C1 segment of cervical spinal cord (tissue), 14 donors: ENCODE measurements at places on chromosomes 1 and 21.

- DNase-seq, result no peak
These were observed 37.6 kb downstream of the PARP1 start for GRCh38 chr1:226370144-226370923.

DNA sequence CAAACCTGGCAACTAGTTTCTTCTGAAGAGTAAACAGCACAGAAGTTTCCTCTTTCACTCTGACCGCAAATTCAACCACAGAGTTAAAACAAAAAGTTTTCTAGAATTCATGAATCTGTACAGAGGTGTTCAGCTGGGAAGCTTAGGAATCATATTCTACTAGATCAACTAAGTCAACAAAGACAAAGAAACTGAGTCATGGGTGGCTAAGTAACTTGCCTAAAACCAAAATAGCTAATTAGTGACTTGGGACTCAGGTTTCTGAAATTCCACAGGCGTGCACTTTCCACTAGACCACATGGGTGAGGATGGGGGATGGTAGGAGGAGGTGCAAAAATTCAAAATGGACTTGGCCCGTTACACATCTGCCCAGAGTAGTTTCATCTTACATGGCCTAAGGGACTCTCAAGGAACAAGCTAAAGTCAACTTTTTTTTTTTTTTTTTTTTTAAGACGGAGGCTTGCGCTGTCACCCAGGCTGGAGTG is 25.8 kb downstream of the PTPN14 start:
- DNase-seq, result no peak

DNA sequence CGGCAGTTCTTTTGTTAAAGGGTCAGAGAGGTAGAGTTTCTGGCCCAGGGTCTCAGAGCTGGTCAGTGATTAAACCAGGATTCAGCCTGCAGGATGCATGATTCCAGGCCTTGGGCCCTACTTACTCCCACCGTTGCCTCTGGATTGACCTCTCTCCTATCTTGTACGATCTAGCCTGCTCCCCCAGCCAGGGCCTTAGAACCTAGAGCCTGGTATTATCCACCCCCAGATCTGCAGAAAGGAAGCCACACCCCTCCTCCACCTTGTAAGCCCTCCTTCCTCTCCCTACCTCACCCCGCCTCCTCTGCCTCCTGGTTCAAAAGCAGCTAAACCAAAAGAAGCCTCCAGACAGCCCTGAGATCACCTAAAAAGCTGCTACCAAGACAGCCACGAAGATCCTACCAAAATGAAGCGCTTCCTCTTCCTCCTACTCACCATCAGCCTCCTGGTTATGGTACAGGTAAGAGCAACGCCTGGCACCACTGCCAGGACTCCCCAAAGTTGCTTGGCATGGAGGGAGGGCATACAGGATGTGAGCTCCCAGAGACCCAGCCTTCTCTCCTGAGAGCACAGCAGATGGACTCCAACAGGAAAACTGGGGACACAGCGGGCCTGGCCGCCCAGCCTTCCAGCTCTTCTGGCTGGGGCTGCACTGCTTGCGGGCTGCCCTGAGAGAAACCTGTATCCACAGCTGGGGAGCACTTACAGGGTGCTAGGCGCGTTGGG is at the start of gene CD52:
CD52 (plus strand) TSS at position 347 of the 726 bp plus-strand sequence; CDS start at position 407, 60 bp downstream.
- DNase-seq, result no peak

- DNase-seq, result no peak
These were observed 80.5 kb downstream of the GALNT2 start for GRCh38 chr1:230147253-230148125.

DNA sequence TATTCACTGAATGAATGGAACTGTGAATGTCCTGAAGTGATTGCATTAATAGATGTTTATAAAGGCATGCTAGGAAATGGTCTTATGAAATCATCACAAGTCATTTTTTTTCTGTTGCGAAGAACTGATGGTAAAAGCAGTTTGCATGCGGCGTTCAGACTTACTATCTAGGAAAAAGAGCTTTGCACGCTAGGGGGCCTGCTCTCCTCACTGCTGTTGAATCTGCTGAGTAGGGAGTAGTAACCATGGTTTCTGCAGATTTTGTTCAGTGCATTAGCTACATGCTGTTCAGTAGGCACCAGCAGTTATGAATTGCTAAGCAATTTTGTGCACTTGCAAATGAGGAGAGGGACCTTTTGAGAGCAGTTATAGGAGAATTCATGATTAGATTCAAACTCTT is 57.9 kb downstream of the CENPF start:
- DNase-seq, result no peak

GRCh38 chr1:57623791-57624538 is 200.1 kb upstream of the DAB1 start:
- no peak for DNase-seq

DNA sequence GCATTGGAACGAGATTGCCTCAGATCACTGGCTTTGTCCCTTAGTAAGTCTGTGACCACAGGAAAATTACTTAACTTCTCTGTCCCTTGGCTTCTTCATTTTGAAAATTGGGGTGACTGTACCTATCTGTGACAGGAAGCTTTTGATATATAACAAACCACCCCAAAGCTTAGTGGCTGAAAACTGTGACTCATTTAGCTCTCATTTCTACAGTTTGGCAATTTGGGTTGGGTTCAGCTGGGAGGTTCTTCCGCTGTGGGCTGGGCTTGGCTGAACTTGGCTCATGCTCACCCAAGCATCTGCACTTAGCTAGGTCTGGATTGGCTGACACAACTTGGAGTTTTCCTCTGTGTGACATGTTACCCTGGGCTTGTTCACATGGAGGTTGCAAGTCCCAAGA is 14.0 kb downstream of the C1orf94 start:
- no peak for DNase-seq

- DNase-seq, result no peak
These were observed 47.9 kb downstream of the COLGALT2 start for GRCh38 chr1:183989604-183990003.
